ENCODE measurements at places on chromosomes 11 and 22.

GRCh38 chr11:61054513-61054912 lies 47.8 kb upstream of the CD5 start:
- H3K36me3 ChIP-seq: no peaks in the 10 kb centered on the region
- DNase-seq: no peak
- no peaks in the 10 kb centered on the region for H3K4me1 ChIP-seq
- H3K27ac ChIP-seq: no peak overlapping the region
- H3K27me3 ChIP-seq: peaks cover 17% of the 10 kb centered on the region
- no peak overlapping the region for H3K4me3 ChIP-seq

- no peaks in the 10 kb centered on the region for H3K4me1 ChIP-seq
- H3K27ac ChIP-seq: no peak overlapping the region
- no peak for DNase-seq
- H3K36me3 ChIP-seq: no peaks in the 10 kb centered on the region
- no peak overlapping the region for H3K4me3 ChIP-seq
Observed at GRCh38 chr11:134758342-134758931, 346.4 kb upstream of the B3GAT1 start.

DNA sequence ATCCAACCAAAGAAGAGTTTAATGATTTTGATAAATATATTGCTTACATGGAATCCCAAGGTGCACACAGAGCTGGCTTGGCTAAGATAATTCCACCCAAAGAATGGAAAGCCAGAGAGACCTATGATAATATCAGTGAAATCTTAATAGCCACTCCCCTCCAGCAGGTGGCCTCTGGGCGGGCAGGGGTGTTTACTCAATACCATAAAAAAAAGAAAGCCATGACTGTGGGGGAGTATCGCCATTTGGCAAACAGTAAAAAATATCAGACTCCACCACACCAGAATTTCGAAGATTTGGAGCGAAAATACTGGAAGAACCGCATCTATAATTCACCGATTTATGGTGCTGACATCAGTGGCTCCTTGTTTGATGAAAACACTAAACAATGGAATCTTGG lies 23.9 kb downstream of the KDM4D start:
- H3K27ac ChIP-seq: no peak overlapping the region
- no peak for DNase-seq
- no peaks in the 10 kb centered on the region for H3K27me3 ChIP-seq

- H3K36me3 ChIP-seq: peaks cover 6% of the 10 kb centered on the region
- no peak overlapping the region for H3K4me3 ChIP-seq
- H3K27me3 ChIP-seq: no peaks in the 10 kb centered on the region
- peak; percentile 52 for DNase-seq
- H3K4me1 ChIP-seq: no peaks in the 10 kb centered on the region
- H3K27ac ChIP-seq: no peak overlapping the region
Observed at GRCh38 chr11:6523253-6523652, 26.2 kb downstream of the DNHD1 start.

- peak overlapping the region; percentile 0 for H3K4me3 ChIP-seq
- H3K4me1 ChIP-seq: no peaks in the 10 kb centered on the region
- no peak for DNase-seq
Observed at GRCh38 chr11:33515347-33515746, 185.3 kb downstream of the C11orf91 start.

- DNase-seq: no peak
- no peak overlapping the region for H3K27ac ChIP-seq
- no peaks in the 10 kb centered on the region for H3K27me3 ChIP-seq
- H3K4me3 ChIP-seq: no peak overlapping the region
Observed at GRCh38 chr11:27239305-27239942, 123.6 kb downstream of the CCDC34 start.

- H3K27ac ChIP-seq: no peak overlapping the region
- H3K27me3 ChIP-seq: no peaks in the 10 kb centered on the region
- no peak for DNase-seq
- no peak overlapping the region for H3K4me3 ChIP-seq
Observed at GRCh38 chr22:29079218-29079901, 6.5 kb downstream of the KREMEN1 start.

DNA sequence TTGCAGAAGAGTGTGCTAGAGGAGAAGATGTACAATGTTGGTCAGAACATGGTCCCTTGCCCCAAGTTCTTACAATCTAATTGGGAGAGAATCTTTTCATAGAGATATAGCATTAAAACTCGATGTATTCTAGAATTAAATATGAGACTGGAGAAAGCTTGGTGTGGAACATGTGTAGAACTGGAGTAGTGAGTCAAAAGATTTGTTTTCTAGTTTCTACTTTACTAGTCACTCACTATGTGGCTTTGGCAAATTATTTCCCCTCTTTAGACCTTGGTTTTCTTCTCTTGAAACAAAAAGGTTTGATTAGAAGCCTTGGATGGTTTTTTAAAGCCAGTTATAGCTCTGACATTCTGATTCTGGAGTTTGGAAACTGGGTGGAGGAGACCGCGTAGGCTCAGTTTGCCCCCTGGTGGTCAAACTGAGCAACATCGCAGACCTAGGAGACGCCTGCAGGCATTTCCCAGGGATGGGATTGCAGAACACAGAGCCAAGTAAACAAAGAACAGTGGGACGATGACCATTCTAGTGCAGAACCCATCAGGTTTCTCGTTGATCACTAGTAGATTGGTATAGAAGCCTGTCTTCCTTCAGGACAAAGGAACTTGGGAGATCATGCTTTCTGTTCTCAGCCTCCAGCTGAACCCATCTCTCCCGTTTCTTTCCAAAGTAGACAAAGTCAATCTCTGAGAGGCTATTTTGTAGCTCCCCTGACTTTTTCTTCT lies 8.5 kb upstream of the CHRDL2 start:
- H3K4me3 ChIP-seq: no peak overlapping the region
- peak; percentile 74 for DNase-seq
- H3K27ac ChIP-seq: no peak overlapping the region
- peaks cover 8% of the 10 kb centered on the region for H3K27me3 ChIP-seq

DNA sequence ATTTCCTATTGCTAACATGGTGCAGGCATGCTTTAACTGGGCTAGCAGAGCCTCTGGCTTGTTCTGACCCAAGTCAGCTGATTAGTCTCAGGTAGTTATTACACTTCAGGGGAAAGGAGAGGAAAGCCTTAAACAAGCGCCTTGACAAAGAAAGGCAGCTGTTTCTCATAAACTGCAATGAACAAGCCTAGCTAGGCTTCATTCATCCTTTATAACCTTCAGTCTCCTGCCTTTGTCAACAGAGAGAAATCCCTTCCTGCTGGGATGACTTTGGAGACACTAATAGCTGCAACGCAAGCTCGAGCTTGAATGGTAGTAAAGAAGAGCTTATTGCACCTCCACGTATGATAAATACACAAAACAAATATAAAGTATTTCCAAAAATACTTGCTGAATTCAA lies 68.4 kb downstream of the CCDC34 start:
- no peak overlapping the region for H3K27ac ChIP-seq
- H3K27me3 ChIP-seq: no peaks in the 10 kb centered on the region
- H3K4me1 ChIP-seq: peaks cover 2% of the 10 kb centered on the region
- H3K4me3 ChIP-seq: no peak overlapping the region
- no peaks in the 10 kb centered on the region for H3K36me3 ChIP-seq

DNA sequence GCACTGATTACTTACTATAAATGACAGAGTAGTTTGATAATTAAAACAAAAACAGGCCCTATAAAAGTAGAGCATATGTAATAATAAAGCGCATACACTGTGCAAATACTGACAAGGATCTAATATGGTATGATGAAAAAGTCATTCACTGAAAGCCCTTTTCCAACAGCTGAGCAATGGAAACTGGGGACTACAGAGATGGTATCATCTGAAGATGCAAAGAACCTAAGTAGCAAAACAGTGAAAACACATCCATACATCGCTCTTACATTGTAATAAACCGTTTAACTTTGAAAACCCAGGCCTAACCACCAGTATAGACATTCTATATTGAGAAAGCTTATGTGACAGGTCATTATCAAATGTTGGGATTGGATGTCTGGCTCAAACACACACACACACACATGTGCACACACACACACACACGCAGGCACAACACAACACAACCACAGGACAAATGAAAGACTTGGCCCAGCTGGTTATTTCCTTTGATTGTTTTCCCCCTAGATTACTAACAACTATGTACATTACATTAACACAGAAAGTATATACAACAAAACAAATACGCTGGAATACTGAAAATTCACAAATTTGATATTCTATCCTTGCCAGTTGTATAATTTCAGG lies 119.5 kb downstream of the APOL5 start:
- H3K4me1 ChIP-seq: peaks cover 2% of the 10 kb centered on the region
- peak overlapping the region; percentile 7 for H3K27ac ChIP-seq
- H3K4me3 ChIP-seq: peak overlapping the region; percentile 86
- no peaks in the 10 kb centered on the region for H3K36me3 ChIP-seq
- peak; percentile 17 for DNase-seq

- no peak overlapping the region for H3K4me3 ChIP-seq
- no peak for DNase-seq
- no peaks in the 10 kb centered on the region for H3K27me3 ChIP-seq
- H3K36me3 ChIP-seq: peaks cover 38% of the 10 kb centered on the region
- peaks cover 19% of the 10 kb centered on the region for H3K4me1 ChIP-seq
- no peak overlapping the region for H3K27ac ChIP-seq
Observed at GRCh38 chr11:131957875-131958274, 587.5 kb downstream of the NTM start.

GRCh38 chr11:71191201-71191600 lies 61.2 kb downstream of the SHANK2 start:
- no peak overlapping the region for H3K4me3 ChIP-seq
- H3K4me1 ChIP-seq: peaks cover 3% of the 10 kb centered on the region
- DNase-seq: no peak
- no peak overlapping the region for H3K27ac ChIP-seq

DNA sequence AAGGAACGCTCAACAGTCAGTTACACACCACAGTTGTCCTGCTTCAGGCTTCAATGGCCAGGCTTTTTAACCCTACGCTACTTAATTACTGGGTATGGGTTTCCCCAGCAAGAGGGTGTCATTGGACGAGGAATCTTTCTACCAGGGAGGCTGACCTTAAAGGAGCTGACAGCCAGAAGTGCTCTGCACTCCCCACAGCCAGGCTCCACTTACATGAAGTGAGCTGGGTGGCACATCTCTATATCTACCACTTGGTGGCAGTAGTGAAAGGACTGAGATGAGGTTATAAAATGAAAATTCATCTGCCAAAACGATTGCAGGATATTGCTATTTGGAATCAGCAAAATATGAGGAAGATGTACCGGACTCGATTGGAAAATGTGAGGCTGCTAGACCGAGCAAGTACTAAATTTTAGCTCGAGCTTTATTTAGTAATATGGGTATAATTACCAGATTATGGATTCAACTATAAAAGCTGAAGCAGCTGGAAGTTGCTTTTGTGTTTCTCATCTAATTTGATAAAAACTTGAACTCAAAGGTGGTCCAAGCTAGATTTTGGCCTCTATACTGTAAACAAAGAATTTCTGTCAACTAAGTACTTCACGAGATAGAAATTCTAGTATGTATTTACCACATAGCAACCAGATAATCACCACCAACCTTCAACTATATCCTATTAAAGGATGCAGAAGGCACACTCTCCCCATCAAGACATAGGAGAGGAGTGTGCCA lies 53.9 kb upstream of the CEP126 start:
- H3K4me3 ChIP-seq: no peak overlapping the region
- H3K36me3 ChIP-seq: no peaks in the 10 kb centered on the region
- no peaks in the 10 kb centered on the region for H3K4me1 ChIP-seq
- H3K27me3 ChIP-seq: no peaks in the 10 kb centered on the region

- no peak for DNase-seq
- H3K36me3 ChIP-seq: peaks cover 30% of the 10 kb centered on the region
- H3K27ac ChIP-seq: no peak overlapping the region
- H3K27me3 ChIP-seq: no peaks in the 10 kb centered on the region
- H3K4me1 ChIP-seq: peaks cover 5% of the 10 kb centered on the region
Observed at GRCh38 chr11:61737636-61738386, 14.6 kb upstream of the MYRF start.

DNA sequence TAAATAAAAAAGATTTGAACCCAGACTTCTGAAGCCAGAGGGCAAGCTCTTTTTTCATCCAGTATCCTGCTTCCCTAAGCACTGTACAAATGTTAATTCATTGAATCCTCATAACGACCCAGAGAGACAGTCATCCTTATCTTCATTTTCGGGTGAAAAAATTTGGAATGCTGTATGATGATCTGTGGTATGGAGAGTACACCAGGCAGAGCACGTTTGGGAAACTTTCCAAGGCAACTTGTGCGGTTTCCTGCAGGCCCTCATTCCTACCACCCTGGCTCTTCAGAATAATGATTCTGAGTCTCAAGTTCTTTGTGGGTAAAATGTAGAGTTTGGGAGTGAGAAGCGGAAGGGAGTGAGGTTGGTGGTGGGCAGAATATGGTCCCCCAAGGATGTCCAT lies 177.9 kb upstream of the CADM1 start:
- peaks cover 15% of the 10 kb centered on the region for H3K4me1 ChIP-seq
- DNase-seq: no peak
- peaks cover 6% of the 10 kb centered on the region for H3K27me3 ChIP-seq

- H3K4me3 ChIP-seq: no peak overlapping the region
- no peaks in the 10 kb centered on the region for H3K4me1 ChIP-seq
- H3K27me3 ChIP-seq: peaks cover 71% of the 10 kb centered on the region
- DNase-seq: no peak
Observed at GRCh38 chr11:44989831-44990566, 39.3 kb upstream of the TP53I11 start.
